CD4-positive, alpha-beta T cell treated with Interleukin-12 subunit alpha and Interleukin-12 subunit beta, for 1 hour (primary cell): ENCODE measurements at places on chromosomes 2 and 18.

DNA sequence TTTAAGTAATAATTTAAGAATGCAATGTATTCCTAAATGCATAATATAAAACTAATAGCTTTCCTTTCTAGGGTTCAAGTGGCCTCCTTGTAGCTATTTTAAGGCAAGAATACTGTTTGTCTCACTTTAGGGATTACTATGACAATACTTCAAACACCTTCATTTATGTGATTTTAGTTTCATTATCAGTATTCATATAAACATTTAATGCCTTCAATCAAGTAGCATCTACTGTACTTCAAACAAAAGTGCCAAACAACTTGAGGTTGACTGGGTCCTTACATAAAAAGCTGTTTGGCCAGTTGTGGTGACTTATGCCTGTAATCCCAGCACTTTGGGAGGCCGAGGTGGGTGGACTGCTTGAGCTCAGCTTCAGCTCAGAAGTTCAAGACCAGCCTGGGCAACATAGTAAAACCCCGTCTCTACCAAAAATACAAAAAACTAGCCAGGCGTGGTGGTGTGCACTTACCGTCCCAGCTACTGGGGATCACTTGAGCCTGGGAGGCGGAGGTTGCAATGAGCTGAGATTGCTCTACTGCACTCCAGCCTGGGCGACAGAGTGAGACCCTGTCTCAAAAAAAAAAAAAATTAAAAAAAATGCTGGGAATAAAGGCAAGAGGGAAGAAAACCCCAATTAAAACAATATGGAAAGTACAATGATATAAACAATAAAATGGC, 9.3 kb downstream of the MEX3C start:
- DNase-seq, result no peak

- no peak for DNase-seq
Observed at GRCh38 chr18:68342039-68342659, 372.8 kb downstream of the TMX3 start.

DNA sequence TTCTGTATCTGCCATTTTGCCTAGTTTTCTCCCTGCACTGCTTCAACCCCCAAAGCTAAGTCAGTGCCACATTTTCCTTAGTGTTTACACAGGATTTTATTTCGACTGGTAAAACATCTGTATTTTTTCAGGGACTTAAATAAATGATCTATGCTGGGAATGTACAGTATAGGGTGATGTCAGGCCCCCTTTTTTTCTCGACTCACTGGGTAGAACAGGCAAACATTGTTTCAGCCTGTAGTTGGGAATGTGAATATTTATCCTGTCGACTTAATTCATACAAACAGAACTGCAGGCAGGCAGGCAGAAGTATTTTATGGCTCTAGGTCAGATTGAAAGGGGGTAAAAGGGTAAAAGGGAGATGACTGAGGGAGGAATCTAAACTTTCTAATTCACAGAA, 123.5 kb upstream of the ZFP36L2 start:
- DNase-seq, result no peak

GRCh38 chr2:43882312-43882711, 43.5 kb downstream of the ABCG8 start:
- no peak for DNase-seq

DNA sequence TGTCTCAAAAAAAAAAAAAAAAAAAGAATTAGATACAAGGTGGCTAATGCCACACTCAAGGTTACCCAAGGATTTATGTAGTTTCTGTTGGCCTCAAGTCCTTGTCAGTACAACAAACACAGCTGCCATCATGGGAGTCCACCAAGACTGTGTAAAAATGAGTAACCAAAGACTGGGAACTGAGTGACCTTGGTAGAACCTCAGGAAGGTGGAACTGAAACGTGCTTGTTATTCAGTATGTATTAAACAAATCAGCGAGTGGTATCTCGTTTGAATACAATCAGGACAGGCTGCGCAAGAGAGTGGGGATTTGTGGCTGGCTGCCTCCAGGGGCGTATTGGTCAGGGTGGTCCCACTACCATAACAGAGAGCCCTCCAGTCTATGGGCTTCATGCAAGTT, 1.6 kb upstream of the SFTPB start:
- no peak for DNase-seq
